ENCODE measurements at places on chromosomes 2 and 18.

DNA sequence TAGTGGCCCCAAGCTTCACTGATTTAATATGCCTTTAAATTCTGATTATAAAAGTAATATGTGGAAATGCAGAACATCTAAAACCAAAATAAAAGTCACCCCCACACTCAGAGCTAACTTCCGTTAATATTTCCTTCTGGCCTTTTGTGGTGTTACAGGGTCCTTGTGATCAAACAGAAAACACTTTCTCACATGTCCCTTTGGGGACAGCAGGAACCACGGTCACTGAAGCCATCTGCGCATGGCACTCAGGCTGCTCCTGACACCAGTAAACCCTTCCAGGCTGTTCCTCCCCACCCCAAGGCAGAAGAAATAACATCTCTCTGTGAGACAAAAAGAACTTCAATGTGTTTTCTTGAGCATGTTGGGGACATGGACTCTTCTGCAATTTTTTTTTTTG lies 25.1 kb upstream of the GPR17 start:
- no peak for DNase-seq

- peak; percentile 86 for DNase-seq
Measured at GRCh38 chr2:172427256-172427989, at the start of gene ITGA6. Gene ITGA6 (plus strand): TSS chr2:172427586.

- no peak for DNase-seq
Measured at GRCh38 chr2:214591366-214591765, 180.5 kb downstream of the VWC2L start.

DNA sequence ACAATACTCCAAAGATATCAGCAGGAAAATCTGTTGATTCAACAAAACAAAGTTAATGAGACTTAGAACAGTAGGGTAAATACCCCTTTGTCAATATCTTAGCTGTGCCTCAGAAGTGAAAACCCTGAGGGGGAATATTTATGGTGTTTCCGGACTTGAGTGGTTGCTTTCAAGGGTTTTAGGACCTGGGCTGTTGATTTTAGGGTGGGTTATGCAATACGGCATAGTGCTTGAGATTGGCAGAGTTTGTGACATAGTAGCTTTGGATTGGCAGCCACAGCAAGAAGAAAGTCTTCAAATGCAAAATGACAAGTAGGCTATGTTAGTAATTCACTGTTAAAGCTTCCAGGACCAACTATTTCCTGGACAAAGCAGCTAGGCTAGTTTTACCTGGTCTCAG lies 826.3 kb upstream of the CDH2 start:
- no peak for DNase-seq

Data from left ventricle myocardium superior (tissue), 1 donor.